ENCODE measurements at places on chromosomes 11 and 22. TPM values are rescaled to one million over a fixed set of nuclear protein-coding genes. Genes with fewer than 3 reads are reported as not detected.

The MPST gene
- 19.5 TPM for total RNA-seq

GRCh38 chr22:16844529-16844928 lies 19.3 kb upstream of the XKR3 start:
- no peak for DNase-seq

GRCh38 chr22:27690599-27690998 lies 111.0 kb downstream of the MN1 start:
- DNase-seq = no peak

GRCh38 chr11:76714493-76714892 lies 43.9 kb upstream of the LRRC32 start:
- DNase-seq = no peak

GRCh38 chr11:11119917-11120316 lies 233.1 kb downstream of the CSNK2A3 start:
- no peak for DNase-seq

Data from B cell (primary cell).